ENCODE measurements at places on chromosomes 5 and 9. TPM values are rescaled to one million over a fixed set of nuclear protein-coding genes. Genes with fewer than 3 reads are reported as not detected.

DNA sequence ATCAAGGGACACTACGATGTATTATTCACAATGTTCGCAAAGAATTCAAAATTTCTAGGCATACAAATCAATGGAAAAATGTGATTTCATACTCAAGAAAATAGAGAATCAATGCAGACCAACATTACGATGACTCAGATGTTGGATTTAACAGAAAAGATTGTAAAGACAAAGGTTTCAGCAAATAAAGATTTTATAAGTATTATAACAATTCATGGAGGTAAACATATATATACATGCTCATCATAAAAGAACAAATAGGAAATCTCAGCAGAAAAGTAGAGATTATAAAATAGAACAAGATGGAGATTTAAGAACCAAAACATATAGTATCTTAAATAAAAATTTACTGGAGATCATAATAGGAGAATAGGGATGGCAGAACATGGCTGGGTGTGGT, 93.4 kb upstream of the JAK2 start:
- DNase-seq, result no peak

C7 gene
- 4.0 TPM for polyA plus RNA-seq

- DNase-seq, result no peak
Measured at GRCh38 chr9:37908283-37908682, 4.4 kb upstream of the SLC25A51 start.

GCNT1 gene
- polyA plus RNA-seq, result 5.6 TPM

Data from muscle of back (tissue), 13 donors.